Osteoblast (primary cell): ENCODE measurements at places on chromosomes 2 and 18. TPM values are rescaled to one million over a fixed set of nuclear protein-coding genes. Genes with fewer than 3 reads are reported as not detected.

DNA sequence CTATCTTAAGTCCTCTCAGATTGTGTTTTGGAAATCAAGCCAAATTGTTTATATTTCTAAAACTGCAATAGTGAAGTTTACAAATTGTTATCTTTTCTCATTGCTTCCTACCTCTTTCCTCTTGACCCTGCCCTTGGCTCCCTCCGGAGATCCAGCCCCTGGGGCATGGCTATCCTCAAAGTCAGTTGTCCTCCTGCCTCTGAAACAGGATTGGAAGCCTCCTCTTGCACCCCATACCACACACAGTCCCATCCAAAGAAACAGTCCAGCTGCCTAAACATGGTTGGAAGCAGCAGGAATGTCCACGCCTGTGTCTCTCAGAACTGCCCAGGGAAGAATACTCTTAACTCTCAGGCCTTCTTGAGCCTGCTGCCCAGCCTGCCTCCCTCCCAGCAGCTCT lies 30.1 kb upstream of the COL6A3 start:
- DNase-seq, result no peak

DNA sequence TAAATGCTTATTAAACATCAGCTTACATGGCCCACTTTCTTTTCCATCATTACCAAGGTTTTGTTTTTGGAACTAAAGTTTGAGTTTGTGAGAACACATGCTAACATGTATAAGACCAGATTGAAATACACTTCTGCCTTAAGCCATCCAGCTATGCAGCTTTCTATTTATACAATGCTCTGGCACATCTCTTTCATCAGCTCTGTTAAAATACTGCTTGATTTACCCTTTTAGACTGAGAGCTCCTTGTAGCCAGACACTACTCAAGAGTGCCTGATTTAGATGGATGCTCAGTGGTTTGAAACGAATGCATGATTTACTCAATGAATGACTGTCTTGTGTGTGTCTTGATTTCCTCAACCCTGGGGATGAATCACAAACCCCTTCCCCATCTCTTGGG lies 392.5 kb downstream of the THSD7B start:
- no peak for DNase-seq

- DNase-seq, result no peak
Measured at GRCh38 chr2:39730685-39731302, 48.3 kb downstream of the THUMPD2 start.

GRCh38 chr18:30859036-30859435 lies 183.5 kb downstream of the DSC3 start:
- DNase-seq, result no peak

DNA sequence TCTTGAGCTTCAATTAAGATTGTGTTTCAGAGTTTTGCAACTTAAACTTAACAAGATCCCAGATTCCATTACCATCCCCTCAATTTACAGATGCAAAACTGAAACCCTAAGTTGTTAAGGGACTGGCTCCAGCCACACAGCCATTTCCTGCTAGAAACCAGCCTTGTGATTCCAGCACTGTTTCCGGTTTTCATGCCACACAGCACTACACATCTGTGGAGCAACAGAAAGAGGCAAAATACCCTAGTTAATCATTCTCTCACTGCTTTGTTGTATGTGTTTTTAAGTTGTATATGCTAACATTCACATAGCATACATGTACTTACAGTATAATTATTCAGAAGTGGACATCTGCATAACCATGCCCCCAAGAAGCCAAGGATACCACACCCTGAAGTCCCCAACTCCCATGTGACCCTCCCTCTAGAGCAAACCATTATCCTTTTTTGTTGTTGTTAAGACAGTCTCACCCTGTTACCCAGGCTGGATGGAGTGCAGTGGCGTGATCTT lies 87.4 kb downstream of the MYO5B start:
- DNase-seq, result no peak

GRCh38 chr2:240565333-240566202 lies 2.7 kb upstream of the RNPEPL1 start:
- peak; percentile 93 for DNase-seq

DNA sequence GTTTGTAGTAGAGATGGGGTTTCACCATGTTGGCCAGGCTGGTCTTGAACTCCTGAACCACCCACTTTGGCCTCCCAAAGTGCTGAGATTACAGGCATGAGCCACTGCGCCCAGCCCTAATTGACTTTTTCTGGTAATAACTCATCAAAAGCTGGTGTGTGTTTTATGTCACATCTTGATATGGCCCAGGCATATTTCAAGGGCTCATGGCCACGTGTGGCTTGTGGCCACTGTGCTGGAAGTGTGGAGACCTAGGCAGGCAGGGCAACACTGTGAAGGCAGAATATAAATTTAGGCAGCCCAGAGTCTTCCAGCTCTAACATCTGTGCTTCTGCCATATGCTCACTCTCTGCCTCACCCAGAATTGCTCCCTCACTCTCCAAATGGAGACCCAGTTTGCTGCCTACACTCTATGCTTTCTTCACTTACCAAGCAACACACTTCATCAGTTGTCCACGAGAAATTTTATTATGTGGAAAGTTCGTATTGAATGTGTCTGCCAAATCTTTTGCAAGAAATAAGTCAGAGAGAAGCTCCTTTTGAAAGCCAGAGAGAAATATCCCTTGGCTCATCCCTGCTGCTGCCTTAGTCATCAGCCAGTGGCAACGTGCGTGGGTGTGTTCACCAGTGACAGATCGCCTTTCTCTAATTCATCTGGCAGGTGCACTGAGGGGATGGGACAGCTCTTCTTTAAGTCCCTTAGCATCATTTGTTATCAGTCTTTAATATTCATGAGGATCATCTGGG lies 129.4 kb upstream of the CXCR4 start:
- DNase-seq, result no peak

DNA sequence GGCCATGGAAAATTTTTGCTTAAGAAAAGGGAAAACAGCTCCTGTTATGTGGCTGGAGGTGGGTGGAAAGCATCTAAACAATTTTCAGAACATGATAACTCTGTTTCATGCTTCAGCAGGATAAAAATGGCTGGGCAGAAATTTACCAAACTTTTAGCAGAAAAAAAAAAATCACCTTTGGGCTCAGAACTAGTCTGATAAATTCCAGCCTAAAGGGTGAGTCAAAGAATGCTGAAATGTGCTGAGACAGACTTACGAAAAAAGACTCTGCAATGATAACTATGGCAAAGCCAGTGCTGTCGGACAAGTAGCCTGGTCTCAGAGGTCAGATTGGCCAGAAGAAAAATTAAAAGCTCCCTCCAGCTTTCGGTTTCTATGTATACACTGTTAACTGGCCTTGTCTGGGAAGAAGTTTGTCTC lies 123.6 kb downstream of the LRATD1 start:
- DNase-seq, result no peak

- DNase-seq, result no peak
Measured at GRCh38 chr2:47238638-47239037, 83.5 kb upstream of the STPG4 start.

- DNase-seq, result no peak
Measured at GRCh38 chr18:24354278-24354677, 43.3 kb downstream of the OSBPL1A start.

GRCh38 chr2:108118996-108119395 lies 120.8 kb upstream of the SULT1C3 start:
- no peak for DNase-seq

GRCh38 chr2:12167525-12168317 lies 421.3 kb downstream of the LPIN1 start:
- no peak for DNase-seq

GRCh38 chr18:3042379-3042778 lies 29.4 kb upstream of the LPIN2 start:
- DNase-seq, result peak; percentile 66

GRCh38 chr2:233451950-233452349 lies 97.7 kb downstream of the DGKD start:
- no peak for DNase-seq

DNA sequence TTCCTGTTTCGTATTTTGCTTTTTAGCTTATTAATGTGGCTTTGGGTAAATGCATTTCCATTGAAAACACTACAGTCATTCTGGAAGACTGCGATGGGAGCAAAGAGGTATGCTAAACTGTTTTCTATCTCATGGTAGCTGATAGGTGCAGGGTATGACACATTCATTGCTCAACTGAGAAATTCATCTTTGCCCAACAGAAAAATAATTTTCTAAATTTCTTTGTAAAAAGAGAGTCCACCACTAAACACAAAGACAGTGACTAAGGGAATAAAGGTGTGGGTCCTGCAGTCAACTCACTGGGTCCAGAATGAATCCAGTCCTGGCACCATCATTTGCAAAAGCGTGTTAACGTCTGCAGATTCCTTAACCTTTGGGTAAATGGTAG lies 19.9 kb downstream of the ERMN start:
- no peak for DNase-seq

GRCh38 chr2:149192427-149192826 lies 138.0 kb upstream of the LYPD6 start:
- no peak for DNase-seq

- DNase-seq, result no peak
Measured at GRCh38 chr2:195538937-195539336, 118.1 kb upstream of the SLC39A10 start.

GRCh38 chr2:108579623-108580022 lies 45.4 kb downstream of the LIMS1 start:
- no peak for DNase-seq

- DNase-seq, result no peak
Measured at GRCh38 chr2:191591025-191591424, 86.9 kb upstream of the NABP1 start.

DNA sequence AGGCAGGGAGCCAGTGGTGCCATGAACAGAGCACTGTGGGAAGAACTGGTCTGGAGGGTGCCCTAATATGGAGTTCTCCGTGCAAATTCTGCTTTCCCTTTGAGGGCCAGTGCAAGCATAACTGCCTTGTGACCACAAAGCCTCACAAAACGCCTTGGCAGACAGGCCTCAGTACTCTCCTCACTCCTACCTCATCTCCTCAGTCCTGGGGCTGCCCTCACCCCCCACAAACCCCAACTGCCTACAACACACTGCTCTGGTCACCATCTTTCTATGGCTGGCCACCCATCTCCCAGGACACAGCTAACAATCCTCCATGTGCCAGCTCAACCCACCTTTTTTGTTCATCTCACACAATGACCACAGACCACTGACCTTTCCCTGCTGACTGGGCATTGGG lies 8.9 kb downstream of the COX5B start:
- peak; percentile 88 for DNase-seq

GRCh38 chr18:11149441-11150270 lies at the start of gene PIEZO2:
Gene PIEZO2 (minus strand): TSS chr18:11149569. CDS start chr18:11148588, 981 bp downstream.
- peak; percentile 98 for DNase-seq

DNA sequence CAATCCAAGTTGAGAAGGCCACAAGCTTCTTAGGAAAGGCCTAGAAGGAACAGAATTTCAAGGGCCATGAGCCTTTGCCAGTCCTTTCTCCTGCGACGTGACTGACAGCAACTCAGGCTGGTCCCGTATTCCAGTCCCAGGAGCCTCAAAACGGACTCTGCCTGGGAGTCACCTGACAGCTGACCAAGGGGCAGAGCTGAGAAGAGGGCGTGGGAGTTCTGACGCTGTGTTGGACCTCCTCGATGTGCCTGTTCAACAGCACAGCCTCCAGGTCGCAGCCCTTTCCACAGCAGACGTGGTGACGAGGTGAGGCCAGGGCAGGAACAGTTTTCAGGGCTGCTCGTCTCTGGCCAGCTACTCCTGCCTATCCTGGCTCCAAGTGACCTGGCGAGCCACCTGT lies 37.6 kb downstream of the CENPO start:
- DNase-seq, result no peak

- DNase-seq, result no peak
Measured at GRCh38 chr2:30310371-30310770, 79.0 kb downstream of the LBH start.

- DNase-seq, result no peak
Measured at GRCh38 chr2:62812921-62813825, 107.7 kb downstream of the EHBP1 start.

- no peak for DNase-seq
Measured at GRCh38 chr2:161857920-161858319, 216.1 kb downstream of the DPP4 start.

DNA sequence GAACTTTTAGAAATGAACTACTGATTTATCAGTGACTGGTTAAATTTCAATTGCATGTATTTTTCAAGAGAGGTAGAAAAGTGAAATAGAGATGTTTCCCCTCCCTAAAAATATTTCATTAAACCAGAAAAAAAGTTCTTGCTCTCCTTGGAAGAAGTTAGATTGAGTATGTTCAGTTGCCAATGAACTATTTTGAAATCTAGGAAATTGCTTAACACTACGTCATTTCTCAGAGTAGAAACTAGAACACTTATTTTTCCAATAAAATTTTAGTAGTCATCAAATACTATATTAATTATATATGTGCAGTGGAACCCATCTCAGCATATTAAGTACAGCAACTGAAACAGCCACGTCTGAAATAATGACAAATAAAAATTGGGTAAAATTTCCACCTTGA lies 51.8 kb upstream of the STAT1 start:
- no peak for DNase-seq

DNA sequence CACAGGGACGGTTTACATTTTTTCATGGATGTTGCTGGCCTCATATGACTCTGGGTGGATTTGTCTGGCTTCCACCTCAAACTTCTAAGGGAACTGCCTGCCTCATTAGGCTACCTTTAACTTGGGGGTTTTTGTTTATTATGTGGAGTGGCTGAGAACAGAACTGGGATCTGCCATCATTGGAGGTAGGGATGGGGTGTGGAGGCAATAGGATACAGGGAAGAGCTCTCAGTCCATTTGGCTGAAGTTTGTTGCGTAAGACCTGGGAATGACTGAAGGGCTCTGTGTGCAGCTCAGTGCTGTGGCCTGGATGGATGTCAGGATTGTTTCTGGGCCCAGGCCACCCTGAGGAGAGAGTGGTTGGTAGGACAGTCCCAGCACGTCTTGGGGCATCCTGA lies 31.2 kb downstream of the ASB1 start:
- DNase-seq, result peak; percentile 77

DNA sequence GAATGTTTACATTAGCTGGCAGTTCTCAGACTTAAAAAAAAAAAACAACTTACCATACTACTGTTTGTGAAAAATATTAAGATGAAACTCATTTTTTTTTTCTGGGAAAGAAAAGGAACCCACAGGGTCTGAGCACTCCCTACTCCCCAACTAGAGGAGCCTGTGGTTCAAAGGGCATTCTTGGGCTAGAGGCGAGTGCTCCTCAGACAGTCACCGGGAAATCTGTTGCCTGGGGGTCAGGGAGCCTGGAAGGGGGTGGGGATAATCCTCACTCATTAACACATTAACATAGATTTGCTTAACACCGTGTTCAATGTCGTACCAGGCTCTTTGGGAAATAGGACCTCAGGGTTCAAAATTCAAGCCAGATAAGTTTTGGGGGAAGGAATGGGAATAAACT lies 57.6 kb downstream of the LAMA3 start:
- no peak for DNase-seq

The RTP5 gene
- not detected in 2 replicates for total RNA-seq

The TMEM182 gene
- total RNA-seq, result 1.4 and 2.7 TPM in 2 replicates

The HOXD11 gene
- total RNA-seq, result not detected in 2 replicates

The SLC9A4 gene
- not detected in 2 replicates for total RNA-seq

The MBD5 gene
- total RNA-seq, result 22.4 and 29.8 TPM in 2 replicates

The PLB1 gene
- total RNA-seq, result 0.36 and 0.88 TPM in 2 replicates

The NAT8 gene
- total RNA-seq, result not detected in 2 replicates

The FEV gene
- total RNA-seq, result not detected in 2 replicates
